ENCODE measurements at places on chromosomes 11 and 22.

- no peak for DNase-seq
Measured at GRCh38 chr11:134901542-134901941, 489.5 kb upstream of the B3GAT1 start.

DNA sequence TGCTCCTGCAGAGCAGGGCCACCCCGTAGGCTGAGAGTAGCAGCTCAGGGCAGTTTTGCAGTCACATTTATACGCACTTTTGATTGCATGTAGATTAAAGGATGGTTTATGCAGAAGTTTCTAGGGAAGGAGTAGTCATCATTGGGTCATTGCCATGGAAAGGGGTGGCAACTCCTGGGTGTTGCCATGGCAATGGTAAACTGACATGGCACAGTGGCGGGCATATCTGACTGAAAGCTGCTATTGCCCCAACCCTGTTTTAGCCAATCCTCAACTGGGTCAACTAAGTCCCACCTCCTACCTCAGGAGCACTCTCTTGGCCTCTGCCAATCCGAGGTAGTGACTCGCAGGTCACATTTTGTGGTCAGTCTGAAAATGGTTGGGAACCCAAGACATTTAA, 2.4 kb upstream of the ARSA start:
- DNase-seq, result no peak

DNA sequence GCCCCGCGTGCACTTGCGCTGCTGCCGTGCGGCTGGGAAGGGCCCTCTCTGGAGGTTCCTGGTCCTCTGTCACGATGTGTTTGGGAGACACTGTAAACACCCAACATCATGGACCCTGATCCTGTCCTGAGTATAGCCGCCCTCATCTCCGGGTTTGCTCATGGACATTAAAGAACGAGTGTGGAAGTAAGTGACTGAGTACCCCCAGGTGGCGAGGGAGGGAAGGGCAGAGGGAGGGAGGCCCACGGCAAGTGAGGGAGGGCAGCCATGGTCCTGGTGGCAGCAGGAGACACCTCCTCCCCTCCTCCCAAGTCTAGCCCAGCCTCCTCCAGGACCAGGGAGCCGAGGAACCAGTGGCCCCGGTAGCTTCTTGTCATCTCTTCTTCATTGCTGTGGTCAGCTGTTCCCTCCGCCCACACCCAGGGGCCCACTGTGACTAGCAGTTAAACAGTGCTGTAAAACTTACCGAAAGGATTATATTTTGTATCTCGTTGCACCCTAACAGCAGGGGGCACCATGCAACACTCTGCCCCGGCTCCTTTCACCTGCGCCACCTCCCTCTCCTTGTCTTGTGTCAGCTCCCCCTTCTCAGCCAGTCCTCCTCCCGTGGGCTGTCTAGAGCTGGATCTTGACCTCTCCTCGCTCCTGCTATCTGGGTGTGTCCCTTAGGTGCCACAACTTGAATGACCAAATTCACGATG, 566.5 kb upstream of the B3GAT1 start:
- DNase-seq, result no peak

DNA sequence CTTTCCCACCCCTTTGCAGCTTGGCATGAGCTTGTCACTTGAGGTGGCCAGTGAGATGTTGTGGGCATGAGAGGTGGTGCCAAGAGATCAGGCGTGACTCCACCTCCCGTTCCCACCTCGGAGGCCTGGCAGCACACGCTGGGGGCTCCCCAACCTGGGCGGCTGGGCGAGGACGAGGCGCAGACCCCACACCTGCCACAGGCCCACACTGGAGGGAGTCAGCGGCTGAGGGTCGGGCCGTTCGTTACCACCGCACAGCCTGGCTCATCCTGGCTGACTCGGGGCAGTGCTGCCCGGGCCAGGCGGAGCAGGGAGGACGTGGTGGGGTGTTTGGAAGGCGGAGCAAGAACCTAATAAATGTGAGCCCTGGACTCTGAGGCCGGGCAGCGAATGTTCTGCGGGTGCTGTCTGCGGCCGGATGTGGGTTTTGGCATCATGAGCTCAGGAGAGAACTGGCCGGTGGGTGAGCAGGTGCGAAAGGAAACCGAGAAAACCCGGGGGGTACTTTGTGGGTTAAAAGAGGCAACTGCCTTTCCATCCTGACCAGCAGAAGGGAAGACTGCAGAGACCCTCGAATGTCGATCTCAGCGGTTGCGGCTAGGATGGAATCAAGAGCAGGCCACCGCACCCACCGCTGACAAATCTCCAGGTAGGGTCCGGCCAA, 10.2 kb upstream of the IFITM3 start:
- DNase-seq, result no peak

DNA sequence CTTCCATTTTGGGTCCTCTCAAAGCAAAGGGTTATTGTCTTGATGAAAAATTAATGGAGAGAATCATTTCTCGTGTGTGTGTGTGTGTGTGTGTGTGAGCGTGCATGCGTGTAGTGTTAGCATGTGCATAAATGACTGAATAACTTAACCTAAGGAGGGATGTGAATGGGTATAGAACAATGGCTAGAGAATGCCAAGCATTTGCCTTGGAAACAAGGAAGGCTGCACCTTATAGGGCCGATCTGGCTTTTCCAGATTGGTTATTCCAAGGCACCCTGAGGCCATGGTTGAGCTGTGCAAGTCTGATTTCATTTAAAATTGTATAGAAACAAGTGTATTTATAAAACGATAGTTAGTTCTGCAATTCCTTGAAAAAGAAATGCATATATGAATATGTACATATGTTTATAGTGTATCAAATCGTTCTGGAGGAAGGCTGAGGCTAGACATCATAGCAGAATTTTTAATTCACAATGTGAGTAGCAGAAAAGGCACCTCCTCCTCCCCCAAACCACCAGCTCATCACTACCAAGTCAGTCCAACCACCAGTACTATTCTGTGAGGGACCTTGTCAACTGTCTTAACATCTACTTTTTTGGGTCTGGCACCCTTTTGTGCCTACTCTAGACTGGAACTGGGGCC, 322.7 kb upstream of the ISX start:
- DNase-seq, result no peak

- DNase-seq, result no peak
Measured at GRCh38 chr11:109374032-109374431, 48.0 kb upstream of the C11orf87 start.

- no peak for DNase-seq
Measured at GRCh38 chr11:62614275-62614674, 1.2 kb downstream of the ROM1 start.

DNA sequence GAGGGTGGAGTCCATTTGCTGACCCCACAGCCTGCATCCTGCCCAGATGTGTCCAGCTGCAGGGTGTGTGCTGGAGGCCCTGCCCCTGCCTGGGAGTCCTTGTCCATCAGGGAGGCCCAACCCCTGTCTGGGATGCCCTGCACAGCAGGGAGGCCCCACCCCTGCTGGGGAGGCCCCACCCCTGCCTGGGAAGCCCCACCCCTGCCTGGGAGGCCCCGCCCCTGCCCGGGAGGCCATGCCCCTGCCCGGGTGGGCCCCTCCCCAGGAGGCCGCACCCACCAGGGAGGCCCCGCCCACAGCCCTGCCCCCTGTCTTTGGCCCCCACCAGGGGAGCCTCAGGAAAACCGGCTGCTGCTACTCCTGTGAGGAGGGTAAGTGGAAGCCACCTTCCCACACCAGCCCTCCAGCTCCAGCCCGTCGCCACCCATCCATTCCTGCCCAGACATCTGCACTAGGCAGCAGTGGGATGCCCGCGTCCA, 37.2 kb downstream of the MUC5B start:
- DNase-seq, result no peak

DNA sequence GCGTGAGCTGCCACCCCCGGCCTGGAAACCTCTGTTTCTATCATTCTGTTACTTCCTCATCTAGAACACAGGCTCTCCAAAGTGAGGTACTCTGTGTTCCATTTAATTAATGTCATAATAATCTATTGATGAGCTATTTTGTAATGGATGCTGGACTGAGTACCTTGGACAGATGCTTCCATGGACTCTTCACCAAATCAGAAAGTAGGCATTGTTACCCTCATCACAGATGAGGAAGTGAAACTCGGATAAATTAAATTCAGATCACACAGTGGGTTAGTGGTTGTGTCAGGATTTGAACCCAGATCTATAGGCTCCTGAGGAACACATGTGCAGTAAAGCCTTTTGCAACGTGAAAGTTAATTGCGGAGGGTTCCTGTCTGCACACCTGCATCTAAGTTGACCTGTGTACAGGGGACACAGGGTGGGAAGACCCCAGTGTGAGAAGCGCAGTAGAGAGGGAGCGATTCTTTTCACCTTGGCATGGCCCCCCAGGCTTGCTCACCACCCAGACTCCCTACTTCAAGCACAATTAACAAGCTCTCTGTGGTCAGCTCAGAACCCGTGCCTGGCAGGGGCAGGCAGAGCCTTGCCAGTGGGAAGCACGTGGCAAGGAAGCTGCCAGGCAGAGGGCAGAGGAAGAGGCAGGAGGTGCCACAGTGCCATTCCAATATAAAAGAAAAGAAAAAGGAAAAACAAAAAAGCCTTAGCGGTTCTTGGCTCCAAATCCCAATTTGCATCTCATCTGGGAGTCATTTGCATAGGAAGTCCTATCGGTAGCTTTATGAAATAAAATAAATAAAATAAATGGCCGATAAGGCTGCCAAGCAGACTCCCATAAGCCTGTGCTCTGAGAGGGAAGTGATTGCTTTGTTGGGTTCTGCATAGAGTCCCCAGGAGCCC, 239.3 kb downstream of the GRIK4 start:
- DNase-seq, result no peak

GRCh38 chr11:75219869-75220268, 20.7 kb upstream of the TPBGL start:
- DNase-seq, result no peak

GRCh38 chr22:36358533-36359469, 29.0 kb downstream of the MYH9 start:
- no peak for DNase-seq

DNA sequence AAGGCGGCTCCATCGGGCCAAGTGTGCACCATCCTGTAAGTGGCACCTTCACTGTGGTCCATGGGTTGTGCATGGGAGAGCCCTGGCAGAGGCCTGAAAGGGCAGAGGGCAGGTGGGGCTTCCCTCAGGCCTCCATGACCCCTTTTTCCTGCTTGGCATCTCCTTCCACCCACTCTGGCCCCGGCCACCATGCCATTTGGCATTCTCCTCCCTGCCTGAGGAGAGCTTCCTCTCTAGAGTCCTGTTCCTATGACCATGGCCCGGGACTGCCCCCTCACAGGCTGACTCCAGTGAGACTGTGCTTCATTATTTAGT, 4.9 kb downstream of the OTOG start:
- no peak for DNase-seq

GRCh38 chr11:35912883-35913624, 30.8 kb upstream of the LDLRAD3 start:
- no peak for DNase-seq

DNA sequence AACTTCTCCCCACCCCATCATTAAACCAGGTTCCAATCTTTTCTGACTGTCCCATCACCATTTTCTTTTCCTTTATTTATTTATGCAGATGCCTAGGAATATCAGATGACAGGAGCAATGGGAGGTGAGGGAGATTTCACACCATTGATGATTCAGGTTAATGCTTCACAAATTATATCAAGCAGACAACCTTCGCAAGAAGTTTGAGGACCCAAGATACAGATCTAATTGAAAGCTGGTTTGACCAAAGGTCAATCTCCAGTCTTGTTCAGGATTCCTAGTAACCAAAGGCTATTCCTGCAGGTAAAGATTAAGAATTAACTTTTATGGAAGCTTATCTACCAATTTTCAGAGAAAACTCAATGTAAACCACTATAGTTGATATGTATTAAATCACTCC, 54.4 kb downstream of the SLC35F2 start:
- DNase-seq, result no peak

DNA sequence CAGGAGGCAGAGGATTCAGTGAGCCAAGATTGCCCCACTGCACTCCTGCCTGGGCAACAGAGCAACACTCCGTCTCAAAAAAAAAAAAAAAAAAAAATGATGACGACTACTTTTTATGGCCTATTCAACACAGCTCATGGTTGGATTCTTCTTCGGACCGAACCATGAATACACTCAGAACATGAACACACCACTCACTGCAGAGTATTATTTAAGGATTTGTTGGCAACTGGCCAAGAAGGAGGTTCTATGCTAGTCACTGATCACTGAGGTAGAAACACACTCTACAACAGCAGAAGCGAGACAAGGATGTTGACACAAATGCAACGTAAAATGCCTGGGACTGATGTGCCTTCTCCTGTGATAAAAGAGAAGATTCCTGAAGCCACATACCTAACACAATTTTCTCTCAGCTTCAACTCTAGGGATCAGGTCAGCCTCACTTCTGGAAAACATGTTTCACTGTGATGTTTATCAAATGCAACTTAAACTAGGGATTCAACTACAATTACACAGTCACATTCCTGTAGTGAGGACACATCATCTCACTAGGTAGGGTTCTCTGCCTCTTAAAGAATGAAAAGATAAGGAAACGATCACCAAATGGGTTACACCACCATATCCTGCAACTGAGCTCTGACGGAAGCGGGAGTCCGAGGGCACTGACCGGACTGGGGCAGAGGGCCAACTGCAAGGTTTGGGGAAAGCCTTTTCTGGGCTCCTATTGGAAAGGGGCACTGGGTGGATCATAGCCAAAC, 82.5 kb downstream of the SGSM3 start:
- no peak for DNase-seq
